ENCODE measurements at places on chromosomes 5 and 9.

- DNase-seq, result no peak
Observed at GRCh38 chr9:71685394-71685793, 82.9 kb downstream of the CEMIP2 start.

DNA sequence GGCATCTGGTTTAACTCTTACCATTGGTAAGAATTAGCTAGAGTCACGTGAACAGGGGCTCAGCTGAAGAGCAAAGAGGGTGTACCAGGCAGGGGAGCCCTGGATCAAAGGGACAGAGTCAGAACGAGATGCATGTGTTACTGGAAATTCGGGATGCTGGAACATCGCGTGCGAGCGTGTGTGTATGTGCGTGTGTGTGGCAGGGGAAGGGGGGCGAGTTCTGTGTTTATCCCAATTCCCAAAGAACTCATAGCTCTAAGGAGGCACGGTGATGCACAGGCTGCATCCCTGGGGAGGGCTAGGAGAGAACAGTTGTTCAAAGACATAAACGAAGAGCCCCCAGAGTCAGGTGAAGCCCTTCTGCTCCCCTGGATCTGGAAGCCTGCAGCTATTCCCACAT, 353.3 kb downstream of the GADD45G start:
- no peak for DNase-seq

GRCh38 chr5:20463206-20463605, 475.2 kb upstream of the CDH18 start:
- no peak for DNase-seq

DNA sequence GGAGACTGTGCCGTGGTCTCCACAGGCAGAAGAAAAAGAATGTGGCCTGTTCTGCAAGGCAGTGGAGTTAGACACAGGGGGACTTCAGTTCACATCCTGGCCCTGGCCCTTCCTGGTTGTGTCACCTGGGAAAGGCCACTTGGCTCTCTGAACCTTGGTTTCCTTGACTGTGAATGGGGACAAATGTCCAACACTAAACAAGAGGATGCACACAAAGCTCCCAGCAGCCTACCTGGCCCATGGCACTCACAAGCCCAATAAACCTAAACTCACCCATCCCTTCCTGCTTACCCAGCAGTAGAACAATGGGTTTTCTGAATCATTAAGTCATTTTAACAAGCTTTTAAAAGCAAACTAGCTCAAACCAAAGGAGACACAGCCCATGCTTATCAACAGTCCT, 103.9 kb downstream of the FRMD3 start:
- DNase-seq, result no peak

DNA sequence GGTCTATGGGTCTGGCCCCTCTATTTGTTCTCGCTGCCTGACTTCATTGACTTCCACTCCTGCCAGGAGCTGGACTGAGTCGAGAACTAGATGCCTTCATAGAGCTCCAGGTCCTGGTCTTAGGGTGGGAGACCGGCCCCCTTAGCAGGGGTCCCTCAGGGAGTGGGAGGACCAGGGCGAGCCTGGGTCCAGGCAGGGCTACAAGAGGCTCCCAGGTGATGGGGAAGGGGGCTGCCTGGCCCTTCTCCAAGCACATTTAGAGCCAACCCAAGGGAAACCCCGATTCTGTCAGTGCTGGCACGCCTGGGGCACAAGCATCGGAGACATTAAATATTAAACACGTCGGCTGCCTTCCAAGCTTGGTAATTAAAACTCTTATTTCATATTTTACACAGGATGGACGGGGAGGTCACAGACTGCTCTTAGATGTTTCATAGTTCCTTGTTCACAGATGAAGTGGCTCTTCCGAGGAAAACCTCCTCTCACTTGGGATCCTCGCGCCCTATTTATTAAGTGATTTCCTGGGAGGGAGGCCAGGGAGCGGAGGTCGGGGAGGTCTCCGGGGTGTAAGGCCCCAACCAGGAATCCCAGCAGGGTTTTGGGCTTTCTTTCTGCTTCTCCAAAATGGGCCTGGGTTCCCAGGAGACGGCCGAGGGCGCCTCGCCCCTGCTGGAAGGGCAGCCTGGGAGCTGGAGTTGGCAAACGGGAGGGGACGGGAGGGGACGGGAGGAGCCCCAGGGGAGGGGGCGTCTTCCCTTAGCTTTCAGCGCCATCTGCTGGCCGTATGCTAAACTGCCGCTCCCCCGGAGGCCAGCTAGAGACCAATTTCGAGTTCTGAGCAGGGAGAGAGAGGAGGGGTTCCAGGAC, 23.4 kb upstream of the ZBTB43 start:
- DNase-seq, result peak; percentile 71

DNA sequence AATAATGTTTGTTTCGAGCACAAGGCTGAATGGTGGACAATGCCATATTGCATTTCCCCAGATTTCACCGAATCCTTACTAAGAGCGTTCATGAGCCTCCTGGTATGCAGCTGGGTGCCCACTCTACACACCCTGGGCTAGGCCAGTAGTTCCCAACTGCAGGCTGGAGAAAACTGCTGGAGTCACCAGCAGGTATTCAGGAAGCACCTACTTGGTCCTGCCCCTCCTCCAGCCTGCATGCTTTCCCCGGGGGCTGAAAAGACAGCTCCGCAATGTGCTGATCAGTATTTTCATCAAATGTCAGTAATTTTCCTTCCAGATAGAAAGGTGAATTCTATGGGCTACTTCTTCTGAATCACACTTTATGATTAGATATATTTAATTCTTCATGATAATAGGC, 34.4 kb downstream of the SRD5A1 start:
- no peak for DNase-seq

DNA sequence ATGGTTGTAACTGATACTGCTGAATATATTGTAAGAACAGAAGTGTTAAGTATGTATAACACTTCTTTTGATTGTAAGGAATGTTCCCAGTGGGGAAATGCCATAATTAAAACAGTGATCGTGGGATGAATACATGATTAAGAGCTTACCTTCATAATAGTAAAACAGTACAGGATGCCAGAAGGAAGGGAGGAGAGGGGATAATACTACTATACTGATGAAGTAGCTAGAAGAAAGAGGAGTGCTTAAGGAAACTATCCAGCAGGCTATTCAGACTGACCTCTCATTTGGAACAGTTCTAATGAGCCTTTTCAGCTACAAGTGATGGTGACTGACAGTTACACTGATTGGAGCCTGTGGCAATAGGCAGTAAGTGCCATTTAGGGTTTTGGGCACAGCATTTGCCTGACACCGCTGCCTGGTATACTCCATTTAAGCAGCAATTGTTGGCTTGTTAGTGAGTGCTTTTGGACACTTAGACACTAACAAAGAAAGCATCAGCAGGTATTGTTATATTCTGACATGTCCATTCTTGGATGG, 33.8 kb upstream of the KDM4C start:
- DNase-seq, result no peak

DNA sequence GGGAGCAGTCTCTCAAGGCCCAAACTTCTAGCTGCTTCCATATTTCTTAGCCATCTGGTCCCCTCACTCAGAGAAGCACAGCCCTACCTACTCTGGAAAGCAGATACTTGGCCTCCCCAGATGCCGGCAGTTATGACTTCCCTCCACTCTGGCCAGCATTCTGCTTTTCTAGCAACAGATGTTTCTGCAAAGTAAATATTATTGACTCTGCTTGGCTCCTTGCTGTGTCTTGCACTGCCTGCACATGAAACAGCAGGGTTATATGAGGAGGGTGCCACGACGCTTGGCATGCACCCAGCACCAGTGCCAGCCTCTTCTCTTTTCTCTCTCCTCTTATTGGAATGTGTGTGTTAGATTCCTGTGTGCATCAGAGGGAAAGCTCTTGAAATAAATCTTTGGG, 99.7 kb downstream of the ARHGAP26 start:
- DNase-seq, result peak; percentile 38

GRCh38 chr5:178797101-178797521, 62.6 kb upstream of the ZNF354B start:
- no peak for DNase-seq

Data from Caki2 (cell line).